H54 (cell line): ENCODE measurements at places on chromosomes 12 and 14.

- no peak for DNase-seq
These were observed 1.1 kb downstream of the CKB start for GRCh38 chr14:103521438-103521950.

- DNase-seq = no peak
These were observed 14.4 kb downstream of the IRF2BPL start for GRCh38 chr14:77014004-77014604.

DNA sequence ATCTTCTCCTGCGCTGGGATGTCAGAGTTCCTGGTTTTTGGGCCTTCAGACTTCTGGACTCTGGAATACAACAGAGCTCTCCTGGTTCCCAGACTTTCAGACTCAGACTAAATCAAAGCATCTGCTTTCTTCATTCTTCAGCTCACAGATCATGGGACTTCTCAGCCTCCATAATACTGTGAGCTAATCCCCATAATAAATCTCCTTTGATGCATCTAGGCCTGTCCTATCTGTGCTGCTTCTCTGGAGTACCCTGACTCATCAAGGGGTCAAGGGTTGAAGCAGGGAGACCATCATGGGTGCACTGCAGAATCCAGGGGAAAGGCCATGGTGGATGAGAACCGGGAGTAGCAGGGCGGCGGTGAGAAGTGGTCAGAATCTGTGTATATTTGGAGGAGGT, 1094.1 kb upstream of the TMEM132C start:
- DNase-seq = no peak

GRCh38 chr12:48925304-48926011, at the start of gene FKBP11:
Gene FKBP11 (minus strand): TSS chr12:48925492. CDS start chr12:48925428, 64 bp downstream.
- DNase-seq = no peak

- DNase-seq = no peak
These were observed 11.6 kb upstream of the CHFR start for GRCh38 chr12:132899033-132899432.

DNA sequence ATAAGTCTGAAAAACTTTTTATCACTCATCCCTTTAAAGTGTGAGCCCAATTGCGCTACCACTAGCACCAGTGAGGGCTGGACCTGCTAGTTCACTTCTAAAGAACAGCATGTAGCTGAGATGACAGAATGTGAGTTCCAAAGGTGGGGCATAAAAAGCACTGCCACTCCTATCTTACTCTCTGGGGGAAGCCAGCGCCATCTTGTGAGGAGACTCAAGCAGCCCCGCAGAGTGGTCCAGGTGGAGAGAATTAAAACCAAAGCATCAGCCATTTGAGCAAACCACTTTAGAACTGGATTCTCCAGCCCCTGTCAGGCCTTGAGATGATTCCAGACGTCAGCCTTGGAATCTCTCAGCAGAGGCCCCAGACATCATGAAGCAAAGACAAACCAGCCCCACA, 39.9 kb downstream of the TMEM132D start:
- DNase-seq = no peak

- no peak for DNase-seq
These were observed 41.7 kb upstream of the CDKN3 start for GRCh38 chr14:54354968-54355641.

- peak; percentile 18 for DNase-seq
These were observed 122.5 kb downstream of the DAD1 start for GRCh38 chr14:22466491-22466890.

GRCh38 chr14:103562179-103562428, 353 bp downstream of the BAG5 start:
- no peak for DNase-seq

- no peak for DNase-seq
These were observed 5.7 kb downstream of the PHLDA1 start for GRCh38 chr12:76025601-76026575.
